GM04503 (cell line): ENCODE measurements at places on chromosomes 3 and 15.

- DNase-seq: no peak
Measured at GRCh38 chr15:98787936-98788757, 139.8 kb downstream of the IGF1R start.

GRCh38 chr15:67196672-67197363, 57.6 kb downstream of the AAGAB start:
- peak; percentile 77 for DNase-seq

- DNase-seq: no peak
Measured at GRCh38 chr15:62149729-62150128, 15.4 kb downstream of the C2CD4B start.

DNA sequence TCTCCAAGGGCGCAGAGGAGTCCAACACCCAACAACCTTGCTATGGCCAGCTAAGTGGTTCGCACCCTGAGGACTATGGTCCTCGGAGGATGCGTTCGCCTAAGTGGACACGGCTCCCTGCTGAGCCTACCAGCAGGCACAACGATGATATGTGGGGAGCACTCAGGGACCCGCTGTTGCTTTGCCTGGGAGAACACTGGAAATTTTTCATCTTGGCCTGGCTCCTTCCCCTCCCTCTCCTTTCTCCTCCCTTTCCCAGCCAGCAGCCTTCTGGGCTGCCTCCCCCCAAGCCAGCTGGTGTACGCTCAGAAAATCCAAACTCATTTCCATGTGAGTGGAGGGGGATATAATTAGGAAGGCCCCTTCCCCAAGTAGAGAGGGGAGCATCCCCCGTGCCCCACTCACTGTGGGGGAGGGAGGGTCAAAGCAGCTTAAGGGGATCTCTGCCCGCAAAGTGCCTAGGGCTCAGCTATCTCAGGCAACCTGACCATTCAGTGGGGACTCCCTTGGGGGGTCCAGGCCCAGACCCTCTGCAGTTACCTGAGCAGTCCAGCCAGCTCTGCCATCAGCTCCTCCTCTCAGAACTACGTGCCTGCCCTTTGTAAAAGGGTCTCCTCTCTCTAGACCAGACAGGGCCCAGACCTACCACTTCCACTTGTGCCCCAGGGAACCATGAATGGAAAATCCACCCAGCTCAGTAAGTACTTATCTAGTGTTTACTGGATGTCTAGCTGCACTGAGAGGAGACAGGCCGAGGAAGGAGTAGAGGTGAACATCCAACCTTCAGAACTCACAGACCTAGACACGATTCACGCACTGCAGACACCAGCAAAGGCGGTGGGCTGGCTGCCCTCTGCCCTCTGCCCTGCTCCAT, 742 bp upstream of the SEMA7A start:
- no peak for DNase-seq

DNA sequence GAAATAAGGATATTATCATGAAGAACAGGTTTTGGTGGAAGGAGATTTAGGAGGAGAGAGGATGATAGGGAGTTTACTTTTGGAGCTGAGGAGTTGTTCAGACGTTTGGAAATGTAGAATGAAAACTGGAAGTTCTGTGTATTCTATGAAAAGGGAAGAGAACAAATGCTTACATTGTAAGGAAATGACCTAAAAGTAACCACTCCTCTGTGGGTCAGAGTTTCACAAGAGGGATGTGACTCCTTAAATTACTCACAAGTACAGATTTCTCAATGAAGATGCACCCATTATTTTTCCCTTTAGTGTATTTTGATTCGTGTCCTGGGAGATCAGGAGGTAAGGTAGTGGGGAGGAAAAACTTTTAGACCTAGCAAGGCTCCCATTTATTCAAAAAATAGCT, 4.0 kb downstream of the RNF13 start:
- peak; percentile 15 for DNase-seq

GRCh38 chr3:195582947-195583346, 793 bp downstream of the APOD start:
- no peak for DNase-seq

DNA sequence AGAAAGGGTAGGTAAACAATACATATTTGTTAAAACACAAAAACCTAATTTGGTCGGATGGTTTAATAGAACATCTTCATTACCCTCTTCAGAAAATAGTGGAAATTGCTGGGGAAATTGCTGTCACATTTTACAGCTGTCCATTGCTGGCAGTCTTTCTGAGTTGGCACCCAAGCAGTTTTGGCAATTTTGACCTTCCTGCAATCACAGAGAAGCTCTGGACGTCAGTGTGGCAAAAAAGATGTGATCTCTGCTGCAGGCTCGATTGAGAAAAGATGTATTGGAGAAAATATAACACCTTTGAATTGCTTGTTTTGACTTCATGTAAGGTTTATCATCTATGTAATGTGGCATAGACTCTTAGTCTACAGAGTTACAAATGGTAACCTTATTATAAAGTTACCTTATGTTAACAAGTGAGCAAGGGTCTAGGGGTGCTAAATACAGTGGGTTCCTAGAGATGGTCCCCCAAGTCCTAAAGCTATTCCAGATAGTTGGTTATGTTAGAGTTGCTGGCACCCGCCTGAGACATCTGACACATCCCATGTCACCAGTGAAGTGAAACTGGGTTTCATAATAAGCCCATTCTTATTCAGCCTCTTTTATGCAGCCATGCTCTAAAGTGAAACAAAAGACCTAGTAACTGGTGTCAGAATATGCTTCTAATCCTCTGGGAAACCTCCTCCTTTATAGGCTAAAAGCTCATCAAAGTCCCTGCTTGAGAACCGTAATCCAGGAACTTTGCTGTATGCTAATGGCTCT, 14.0 kb downstream of the UBE2E1 start:
- no peak for DNase-seq

GRCh38 chr3:171328419-171329082, 131.7 kb downstream of the TNIK start:
- no peak for DNase-seq

DNA sequence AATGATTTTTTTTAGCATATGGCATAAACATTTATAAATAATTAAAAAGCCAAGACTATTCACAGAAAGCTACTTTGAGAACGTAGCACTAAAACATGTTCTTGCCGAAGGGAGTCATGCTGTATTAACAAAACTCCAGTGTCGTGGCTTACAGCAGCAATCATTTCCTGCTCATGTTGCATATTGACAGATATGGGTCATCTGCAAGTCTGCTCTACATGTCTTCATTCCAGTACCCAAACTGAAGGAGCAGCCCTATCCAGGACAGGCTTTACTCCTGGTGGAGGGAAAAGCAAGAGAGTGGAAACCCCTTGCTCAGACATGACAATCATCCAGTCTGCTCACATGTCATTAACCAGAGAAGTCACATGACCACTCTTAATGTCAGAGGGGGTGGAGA, 87.6 kb downstream of the NEK11 start:
- DNase-seq: no peak

DNA sequence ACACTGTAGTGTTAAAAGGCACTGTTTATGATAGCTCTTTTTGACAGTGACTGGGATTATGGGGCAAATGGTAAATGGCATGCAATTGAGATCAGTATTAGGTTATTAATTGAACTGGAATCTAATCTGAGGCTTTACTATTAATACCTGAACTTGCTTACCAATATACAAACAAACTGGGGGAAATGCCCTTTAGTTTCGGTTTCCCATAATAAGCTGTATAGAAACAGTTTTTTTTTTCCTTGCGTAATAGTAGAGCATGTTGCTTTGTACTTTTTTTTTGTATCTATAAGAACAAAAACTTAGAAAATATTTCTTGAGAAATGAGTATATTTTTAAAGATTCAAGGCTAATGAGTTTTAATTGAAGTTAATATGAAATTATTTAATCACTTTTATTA, 95.0 kb downstream of the FNDC3B start:
- DNase-seq: no peak

GRCh38 chr3:25015599-25015998, 412.5 kb upstream of the RARB start:
- DNase-seq: no peak
